ENCODE measurements at places on chromosomes 16 and 17.

GRCh38 chr16:49200223-49200820 lies 81.3 kb downstream of the CBLN1 start:
- DNase-seq = no peak

- DNase-seq = no peak
These were observed 57.1 kb downstream of the ENGASE start for GRCh38 chr17:79131701-79132100.

DNA sequence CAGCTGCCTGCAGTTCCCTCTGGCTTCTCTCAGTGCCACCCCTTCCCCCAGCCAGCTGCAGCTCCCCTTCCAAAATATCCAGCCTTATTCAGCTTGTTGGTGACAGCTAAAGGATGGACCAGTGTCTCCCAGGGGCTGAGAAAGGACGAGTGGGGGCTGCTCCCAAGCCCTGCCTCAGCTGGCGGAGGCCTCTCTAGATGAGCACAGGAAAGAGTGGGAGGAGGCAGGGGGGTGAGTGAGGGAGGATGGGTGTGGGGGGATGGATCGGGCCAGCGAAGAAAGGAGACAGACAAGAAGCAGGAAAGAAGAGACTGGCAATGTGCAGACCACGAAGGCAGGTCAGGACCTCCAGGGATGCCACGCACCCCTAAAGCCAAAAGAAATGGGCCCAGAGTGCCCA lies 17.5 kb downstream of the PIPOX start:
- no peak for DNase-seq

- DNase-seq = no peak
These were observed 81.8 kb upstream of the KIFC3 start for GRCh38 chr16:57883953-57884654.

DNA sequence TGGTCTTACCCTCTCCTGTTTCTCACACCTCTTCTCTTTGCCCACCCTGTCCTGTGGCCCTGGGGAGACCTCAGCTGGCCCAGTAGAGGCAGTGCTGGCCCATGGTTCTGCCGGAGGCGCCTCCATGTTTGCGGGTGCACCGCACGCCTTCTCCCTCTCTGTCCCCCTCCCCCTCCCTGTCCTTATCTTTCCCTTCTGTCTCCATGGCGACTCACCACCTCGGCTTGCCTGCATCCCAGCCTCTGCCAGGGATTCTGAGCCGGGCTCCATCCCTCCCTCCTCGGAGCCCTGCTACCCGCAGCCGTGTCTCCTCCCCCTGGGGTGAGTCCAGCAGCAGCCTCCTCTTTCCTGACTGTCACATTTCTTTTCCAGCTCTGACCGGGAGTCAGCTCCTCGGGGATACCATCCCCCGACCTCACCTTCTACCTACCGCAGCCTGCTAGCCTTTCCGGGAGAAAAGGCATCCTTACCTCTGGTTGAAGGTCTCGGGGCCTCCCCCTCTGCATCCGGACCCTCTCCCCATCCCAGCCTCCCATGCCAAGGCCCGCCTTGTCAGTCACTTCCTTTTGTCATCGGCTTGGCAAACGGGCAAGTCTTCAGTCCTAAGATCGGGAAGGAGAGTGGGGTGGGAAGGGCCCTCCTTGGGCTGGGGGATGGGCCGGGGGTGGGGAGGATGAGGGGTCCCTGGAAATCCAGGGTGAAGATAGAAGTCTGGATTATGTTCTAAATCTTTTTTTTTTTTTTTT lies at the start of gene RNF112:
RNF112 (plus strand) TSS at position 358 of the 746 bp plus-strand sequence; CDS start at position 535, 177 bp downstream.
- no peak for DNase-seq

All from stimulated activated CD8-positive, alpha-beta memory T cell treated with anti-CD3 and anti-CD28 coated beads, Interleukin-4, amount 100 ng/mL, for 1 hour (primary cell).